NCI-H1694 treated with DMSO at 0.1 percent for 48 hours (cell line): ENCODE measurements at places on chromosomes 7 and 10.
A peak's percentile ranks its signal among the peaks of the same experiment; 100 is the strongest.

- DNase-seq = no peak
Observed at GRCh38 chr7:45582868-45583277, 8.7 kb downstream of the ADCY1 start.

- DNase-seq = no peak
Observed at GRCh38 chr7:67805921-67806471, 809.4 kb downstream of the TYW1 start.

- DNase-seq = no peak
Observed at GRCh38 chr10:61389887-61390286, 63.3 kb downstream of the TMEM26 start.

DNA sequence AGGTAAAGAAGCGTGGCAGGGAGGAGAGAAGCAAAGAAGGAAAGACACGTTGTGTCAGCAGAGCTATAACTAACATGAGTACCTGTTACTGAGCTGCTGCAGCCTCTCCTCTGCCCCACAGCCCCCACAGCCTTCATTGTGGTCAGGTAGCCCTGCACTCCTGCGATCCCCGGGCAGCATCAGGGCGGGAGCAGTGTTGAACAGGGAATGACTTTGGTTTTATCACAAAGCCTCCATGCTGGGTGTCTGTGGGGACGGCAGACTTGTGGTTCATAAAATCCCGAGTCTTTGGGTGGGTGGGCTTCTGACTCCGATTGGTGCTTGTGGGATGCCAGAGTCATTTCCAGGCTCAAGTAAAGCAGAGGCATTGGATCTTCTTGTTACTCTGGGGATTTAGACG is 14.8 kb upstream of the PRKAG2 start:
- no peak for DNase-seq

- DNase-seq = no peak
Observed at GRCh38 chr7:6175645-6176044, 96.8 kb downstream of the CYTH3 start.

GRCh38 chr7:88355011-88355410 is 48.3 kb upstream of the STEAP4 start:
- no peak for DNase-seq

- no peak for DNase-seq
Observed at GRCh38 chr10:73588656-73589055, 2.5 kb downstream of the USP54 start.

GRCh38 chr10:1324903-1325302 is 268.7 kb downstream of the WDR37 start:
- peak; percentile 16 for DNase-seq

DNA sequence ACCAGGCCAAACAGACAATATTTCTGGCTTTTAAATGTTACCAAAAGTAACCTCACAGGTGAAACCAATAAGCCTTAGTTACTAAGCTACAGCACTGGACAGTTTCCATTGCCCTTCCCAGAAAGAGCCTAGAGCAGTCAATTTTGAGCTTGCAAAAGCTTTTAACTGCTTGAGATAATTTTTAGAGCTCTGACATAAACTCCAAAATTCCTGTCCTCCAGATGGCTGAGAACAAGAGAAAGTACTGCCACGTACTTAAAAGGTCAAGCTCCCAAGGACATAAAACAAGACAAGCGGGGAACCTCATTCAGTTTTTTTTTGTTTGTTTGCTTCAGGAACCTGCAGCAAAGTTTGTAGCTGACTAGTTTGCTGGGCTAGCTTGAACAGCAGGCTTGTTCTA is 54.1 kb downstream of the BBS9 start:
- DNase-seq = no peak

DNA sequence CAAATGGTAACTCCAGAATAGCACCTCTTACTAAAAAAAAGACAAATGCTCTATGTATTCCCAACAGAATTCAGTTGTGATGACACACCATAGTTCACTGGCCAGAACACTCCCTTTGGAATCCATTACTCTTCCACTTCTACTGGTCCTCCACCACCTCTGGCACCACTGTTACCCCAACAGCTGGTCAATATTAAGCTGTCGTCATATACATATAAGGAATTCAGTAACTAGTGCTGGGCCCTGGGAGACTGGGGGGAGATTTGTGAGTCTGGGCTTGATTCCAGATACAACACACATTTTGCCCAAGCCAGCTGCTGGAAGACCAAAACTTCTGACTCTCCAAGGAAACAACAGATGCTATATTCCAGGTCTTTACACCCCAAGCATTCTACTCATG is 26.0 kb upstream of the ITGA8 start:
- DNase-seq = no peak

- no peak for DNase-seq
Observed at GRCh38 chr7:150781961-150782360, 18.2 kb downstream of the TMEM176B start.

GRCh38 chr7:128961030-128961659 is 23.4 kb downstream of the IRF5 start:
- DNase-seq = no peak

GRCh38 chr10:124562425-124563060 is 100.9 kb downstream of the LHPP start:
- no peak for DNase-seq

GRCh38 chr10:98832196-98832595 is 385.5 kb upstream of the HPS1 start:
- no peak for DNase-seq

DNA sequence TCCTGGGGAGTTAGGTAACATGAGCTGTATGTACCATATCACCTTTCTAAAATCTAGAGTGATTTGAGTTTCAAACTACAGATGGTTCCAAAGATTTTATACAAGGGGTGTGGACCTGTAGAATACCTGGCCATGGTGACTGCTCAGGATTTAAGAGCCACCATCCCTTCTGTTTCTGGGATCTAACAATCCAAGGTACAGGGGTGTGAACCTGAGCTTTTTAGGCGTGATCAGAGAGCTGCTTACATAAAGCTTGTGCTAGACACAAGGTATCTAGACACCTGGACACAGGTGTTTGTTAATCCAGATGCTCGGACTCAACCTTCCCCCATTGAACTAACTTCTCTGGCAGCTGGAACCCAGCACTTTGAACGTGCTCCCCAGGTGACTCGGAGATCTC is 516.4 kb downstream of the RPS24 start:
- no peak for DNase-seq

GRCh38 chr7:38838725-38839385 is 70.1 kb downstream of the VPS41 start:
- DNase-seq = no peak

DNA sequence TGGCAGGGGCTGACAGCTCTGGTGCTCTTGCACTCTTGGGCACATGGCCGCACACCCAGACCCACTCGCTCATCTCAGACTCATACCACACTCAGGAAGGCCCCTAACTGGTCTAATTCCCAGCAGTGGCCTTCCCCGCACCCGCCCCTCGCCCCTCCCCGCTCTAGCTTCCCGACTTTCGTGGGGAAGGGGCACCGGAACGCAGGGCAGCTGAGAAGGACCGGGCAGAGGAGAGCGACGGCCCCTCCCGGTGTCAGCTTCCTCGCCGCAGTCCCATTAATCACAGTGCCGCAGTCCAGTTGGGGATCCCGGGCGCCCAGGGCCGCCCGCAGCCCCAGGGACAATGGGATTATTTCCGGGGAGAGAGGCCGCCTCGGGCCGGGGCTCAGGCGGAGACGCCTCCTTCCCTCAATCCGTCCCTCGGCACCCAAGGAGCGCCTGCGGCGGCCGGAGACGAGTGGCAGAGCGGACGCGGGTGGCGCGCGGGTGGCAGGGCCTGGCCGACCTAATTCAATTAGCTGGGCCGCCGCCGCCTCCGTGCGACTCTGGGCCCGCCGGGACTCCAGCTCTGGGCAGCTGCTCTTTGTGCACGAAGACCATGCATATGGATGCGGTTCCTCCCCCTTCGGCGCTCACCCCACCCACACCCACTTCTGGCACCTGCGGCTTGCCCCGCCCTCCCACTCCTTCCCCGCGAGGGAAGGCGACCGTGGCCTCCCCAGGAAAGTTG is 7.8 kb upstream of the TLX1 start:
- no peak for DNase-seq

DNA sequence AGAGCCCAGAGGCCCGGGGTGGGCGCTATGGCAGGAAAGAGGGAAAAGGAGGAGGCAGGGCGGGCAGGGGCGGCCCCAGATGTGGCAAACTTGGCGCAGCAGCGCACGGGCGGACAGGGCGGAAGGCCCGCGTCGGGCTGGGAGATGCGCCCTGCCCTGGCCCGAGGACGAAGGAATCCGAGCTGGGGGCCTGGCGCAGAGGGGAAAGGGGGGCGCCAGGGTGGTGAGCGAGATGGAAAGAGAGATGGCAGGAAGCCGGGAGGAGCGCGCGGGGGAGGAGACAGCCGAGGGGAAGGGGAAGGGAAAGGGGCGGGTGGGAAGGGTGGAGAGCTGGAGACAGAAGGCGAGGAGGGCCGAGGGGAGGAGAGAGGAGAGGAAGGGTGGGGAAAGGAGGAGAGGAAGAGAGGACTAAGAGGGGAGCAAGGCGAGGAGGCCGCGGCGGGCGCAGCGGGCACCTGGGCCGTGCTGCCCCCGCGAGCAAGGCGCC is at the start of gene MARVELD1:
Gene MARVELD1 (plus strand): TSS at position 392 of the 487 bp plus-strand sequence. CDS start 147 bp downstream, outside the sequence.
- DNase-seq = peak; percentile 46

DNA sequence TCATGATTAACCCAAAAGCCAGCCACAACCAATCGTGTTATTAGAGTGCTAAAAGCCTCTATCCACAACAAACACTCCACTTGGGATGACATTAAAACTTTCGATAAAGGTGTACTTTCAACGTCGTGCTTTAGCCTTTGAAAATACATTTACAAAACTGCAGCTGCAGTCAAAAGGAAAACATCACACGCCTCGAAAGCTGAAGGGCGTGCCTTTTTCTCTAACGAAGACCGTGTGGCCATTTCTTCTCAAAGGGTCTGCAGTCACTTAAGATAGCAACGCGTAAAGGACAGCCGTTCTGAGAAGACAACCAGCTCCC is 1.1 kb downstream of the ARHGAP12 start:
- no peak for DNase-seq

GRCh38 chr10:83119346-83119745 is 1020.0 kb upstream of the GHITM start:
- no peak for DNase-seq

DNA sequence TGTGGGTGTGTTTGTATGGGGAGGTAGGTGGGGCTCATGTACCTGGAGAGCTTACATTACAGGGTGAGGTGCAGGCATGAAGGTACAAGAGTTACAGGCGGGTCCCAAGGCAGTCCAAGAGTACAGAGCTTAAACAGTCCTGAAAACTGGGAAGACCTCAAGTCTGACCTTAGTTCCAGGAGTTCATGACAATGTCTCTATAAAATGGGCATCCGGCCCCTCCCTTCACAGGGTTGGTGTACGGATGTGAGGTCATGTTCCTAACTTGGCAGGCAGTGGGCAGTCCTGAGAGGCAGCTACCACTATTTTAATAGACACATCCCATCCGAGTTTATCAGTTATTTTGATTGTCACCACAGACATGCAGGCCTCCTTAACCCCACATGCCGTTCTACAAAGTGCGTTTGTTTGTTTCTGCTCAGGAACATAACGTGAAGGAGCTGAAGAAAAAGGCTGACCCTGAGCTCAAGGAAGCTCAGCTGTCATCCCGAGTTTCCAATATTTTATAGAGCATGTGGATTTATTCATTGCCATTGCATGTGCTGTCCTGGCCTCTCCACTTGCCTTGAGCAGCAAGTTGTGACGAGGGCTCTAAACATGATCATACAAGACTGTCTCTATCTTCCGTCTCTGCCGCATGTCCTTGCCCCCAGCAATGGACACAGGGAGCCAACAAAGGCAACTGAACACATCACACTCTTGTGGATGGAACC is 647.5 kb upstream of the IGFBP3 start:
- no peak for DNase-seq

GRCh38 chr10:63717027-63717715 is 196.0 kb downstream of the REEP3 start:
- DNase-seq = no peak

DNA sequence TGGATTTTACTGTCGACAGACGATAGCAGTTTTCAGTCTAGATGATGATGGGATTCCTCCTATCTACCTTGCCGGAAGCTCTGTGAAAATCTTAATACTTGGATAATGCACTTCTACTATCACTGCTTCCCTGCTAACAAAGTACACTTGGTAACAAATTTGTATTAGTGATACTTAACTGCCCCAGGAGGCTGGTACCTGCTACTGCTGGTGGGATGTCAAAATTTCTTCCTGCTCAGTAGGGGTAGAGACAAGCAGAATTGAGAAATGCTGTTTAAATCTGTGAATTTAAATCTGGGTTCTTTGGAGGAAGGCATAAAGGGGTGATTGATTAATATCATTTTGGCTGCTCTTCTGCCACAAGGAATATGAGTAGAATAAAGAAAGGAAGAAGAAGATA is 99.8 kb upstream of the STRIP2 start:
- DNase-seq = no peak

DNA sequence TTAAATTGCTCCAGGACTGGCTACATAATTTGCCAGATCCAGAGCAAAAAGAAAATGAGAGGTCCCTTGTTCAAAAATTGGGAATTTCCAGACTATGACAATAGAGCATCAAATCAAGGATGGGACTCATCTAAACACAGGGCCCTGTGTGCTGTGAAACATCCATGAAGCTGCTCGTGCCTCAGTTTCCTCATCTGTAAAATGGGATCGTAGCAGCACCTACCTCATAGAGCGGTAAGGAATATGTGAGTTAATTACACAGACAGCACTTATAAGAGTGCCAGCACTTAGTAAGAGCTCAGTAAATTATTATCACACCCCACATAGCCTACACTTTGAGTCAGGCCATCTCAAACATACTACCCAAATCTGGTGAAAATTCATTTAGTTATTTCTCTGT is 135.9 kb upstream of the RHEB start:
- no peak for DNase-seq

- no peak for DNase-seq
Observed at GRCh38 chr10:78278058-78278404, 244.4 kb downstream of the RPS24 start.

DNA sequence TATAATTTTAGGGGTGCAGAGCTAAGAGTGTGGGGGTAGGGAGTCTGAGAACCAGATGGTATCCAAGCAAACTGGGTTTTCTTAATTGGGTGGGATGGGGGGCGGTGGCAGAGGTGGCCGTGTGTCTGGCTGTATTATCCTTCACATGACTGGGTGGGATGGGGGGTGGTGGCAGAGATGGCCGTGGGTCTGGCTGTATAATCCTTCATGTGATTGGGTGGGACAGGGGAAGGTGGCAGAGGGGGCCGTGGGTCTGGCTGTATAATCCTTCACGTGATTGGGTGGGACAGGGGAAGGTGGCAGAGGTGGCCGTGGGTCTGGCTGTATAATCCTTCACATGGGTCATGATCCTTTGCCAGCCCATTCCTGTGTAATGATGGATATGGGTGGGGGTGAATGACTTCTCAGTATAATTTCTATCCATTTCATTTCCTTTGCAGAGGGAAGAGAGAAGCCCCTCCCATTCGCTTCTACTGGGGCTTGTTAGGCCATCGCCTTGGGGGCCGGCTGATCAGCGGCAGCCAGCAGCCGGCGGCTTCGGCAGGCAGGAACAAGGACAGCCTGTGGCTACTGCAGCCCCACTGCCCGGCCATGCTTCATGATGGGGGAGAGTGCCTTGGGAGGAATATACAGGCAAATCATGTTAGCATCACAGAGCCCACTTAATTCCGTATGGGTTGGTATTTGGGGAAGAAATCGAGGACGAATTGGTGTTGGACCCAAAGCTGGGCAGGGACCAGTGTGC is 179.6 kb upstream of the MKI67 start:
- no peak for DNase-seq

- no peak for DNase-seq
Observed at GRCh38 chr7:15866753-15867152, 180.3 kb upstream of the MEOX2 start.
